Stimulated activated CD8-positive, alpha-beta memory T cell treated with anti-CD3 and anti-CD28 coated beads, Interleukin-15, amount 100 ng/mL, for 1 hour (primary cell): ENCODE measurements at places on chromosomes 3 and 15.

DNA sequence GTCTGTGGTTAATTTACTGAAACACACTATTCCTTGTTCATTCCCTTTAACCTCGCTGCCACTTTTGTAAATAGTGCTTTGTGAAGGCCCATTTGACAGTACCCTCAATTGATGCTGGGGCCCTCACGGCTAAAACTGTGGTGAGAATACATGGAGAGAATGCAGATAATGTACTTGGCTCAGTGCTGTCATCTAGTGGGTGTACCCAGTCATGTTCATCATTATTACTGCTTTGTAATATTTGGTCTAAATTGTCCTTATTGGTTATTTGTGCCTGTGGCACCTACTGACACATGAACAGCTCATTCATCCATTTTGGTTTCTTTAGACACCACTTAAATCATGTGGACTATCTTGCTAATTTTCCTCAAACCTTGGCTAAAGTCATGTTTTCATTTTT, 543.6 kb downstream of the EDEM1 start:
- DNase-seq: no peak

- DNase-seq: no peak
Measured at GRCh38 chr3:61561374-61562041, at the start of gene PTPRG. Gene PTPRG (plus strand): TSS chr3:61561571. CDS start chr3:61562288, 717 bp downstream.

DNA sequence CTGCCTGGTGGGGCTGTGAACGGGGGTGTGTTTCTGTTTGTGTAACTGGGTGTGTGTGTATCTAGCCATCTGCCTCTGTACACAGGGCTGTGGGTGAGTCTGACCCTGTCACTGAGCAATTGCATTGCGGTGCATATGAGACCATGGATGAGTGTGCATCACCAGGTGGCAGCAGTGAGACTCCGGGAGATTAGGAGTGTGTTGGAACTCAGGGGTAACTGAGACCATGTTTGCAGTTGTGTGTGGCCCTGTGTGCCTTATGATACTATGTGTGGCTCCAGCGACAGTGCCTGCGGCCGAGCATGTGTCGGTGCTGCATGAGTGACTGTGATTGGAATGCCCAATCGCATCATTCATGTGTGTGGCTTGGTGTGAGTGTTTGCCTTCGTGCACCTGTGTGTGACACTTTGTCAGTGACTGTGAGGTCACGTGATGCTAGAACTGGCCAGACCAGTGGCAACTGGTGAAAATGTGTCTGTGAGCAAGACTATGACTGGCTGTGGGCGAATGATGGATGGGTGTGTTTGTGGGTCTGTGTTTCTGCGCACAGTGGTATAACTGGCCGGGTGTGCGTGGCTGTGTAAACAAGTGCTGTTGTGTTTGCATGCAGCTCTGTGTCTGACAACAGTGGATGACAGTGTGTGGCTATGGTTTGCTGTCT, 14.0 kb downstream of the VILL start:
- DNase-seq: peak; percentile 49

DNA sequence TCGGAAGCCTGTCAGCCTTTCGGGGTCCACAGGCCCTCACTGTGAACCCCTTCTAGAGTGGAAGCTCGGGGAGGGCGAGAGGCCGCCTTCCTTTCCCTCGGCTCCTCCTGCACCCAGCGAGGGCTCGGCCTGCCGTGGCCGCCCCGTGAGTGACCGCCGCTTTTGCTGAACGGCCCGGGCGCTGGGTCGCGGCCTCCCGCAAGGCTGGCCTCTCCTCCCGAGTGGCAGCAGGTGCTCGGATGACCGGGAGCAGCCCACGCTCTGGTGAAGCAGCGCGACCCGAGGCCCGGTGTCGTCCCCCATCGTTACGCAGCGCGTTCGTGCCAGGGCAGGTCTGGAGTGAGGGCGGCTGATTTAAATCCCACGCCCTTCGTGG, 53.8 kb downstream of the LRRK1 start:
- DNase-seq: no peak

GRCh38 chr3:151445273-151446001, 15.4 kb downstream of the IGSF10 start:
- no peak for DNase-seq

DNA sequence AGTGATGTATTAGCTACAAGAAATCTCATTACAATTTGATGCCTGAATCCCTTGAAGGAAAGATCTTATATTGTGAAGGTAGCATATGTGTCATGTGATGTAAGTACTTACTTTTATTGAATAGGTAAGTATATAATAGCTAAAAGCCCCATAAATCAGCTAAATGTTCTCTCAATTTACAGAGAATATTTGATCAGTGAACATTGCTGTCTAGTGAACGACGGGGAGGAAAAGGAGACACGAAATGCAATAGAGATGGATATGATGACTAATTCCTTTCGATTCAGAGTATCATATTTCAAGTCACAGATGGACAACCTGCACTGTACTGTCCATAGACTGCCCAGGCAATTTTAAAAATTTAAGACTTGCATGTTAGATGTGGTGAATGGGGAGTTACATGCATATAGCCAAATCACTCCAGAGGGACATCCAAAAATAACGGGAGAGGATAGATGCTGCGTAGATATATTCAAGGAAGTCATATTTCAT, 462.1 kb upstream of the CDIN1 start:
- DNase-seq: no peak

DNA sequence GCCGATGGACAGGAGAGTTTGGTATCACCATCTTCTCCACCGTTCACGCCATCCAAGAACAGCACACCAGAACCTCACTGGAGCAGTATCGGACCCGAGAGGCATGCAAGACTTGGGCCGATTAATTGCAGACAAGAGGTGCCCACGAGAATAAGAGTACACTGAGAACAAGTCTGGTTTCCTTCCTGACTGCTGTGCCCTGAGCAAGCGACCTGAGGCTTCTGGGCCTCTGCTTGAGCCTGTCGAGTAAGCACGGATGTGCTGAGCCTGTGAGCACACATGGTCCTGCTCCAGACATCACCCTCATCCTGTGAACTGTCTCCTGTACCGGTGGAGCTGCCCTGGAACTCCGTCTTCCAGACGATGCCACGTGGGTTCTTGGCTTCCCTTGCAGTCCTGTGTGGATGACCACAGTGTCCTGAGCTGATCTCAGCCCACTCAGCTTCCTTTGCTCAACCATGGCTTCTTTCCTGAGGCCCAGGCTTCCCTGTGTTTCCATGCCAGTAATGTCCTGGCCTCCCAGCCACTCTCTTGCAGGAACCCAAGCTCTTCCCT, 34.3 kb upstream of the SNRPA1 start:
- no peak for DNase-seq

- no peak for DNase-seq
Measured at GRCh38 chr3:109597444-109597843, 260.1 kb upstream of the DPPA4 start.

- DNase-seq: no peak
Measured at GRCh38 chr3:8882171-8882593, 81.1 kb downstream of the RAD18 start.

GRCh38 chr3:1766384-1766783, 332.3 kb upstream of the CNTN4 start:
- no peak for DNase-seq

- DNase-seq: no peak
Measured at GRCh38 chr3:16203671-16204629, 29.5 kb downstream of the GALNT15 start.

DNA sequence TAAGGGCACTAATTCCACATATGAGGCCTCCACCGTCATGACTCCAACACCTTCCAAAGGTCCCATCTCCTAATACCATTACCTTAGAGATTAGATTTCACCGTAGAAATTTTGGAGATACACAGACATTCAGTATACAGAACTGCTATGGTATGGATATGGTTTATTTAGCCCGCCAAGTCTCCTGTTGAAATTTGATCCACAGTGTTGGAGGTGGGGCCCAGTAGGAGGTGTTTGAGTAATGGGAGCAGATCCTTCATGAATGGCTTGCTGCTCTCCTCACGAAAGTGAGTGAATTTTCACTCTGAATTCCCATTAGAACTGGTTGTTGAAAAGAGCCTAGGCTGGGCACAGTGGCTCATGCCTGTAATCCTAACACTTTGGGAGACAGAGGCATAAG, 7.4 kb downstream of the MKRN3 start:
- DNase-seq: no peak

GRCh38 chr3:70855149-70855548, 542.7 kb upstream of the MDFIC2 start:
- no peak for DNase-seq

- DNase-seq: no peak
Measured at GRCh38 chr15:87082581-87082980, 1002.9 kb downstream of the AGBL1 start.

- no peak for DNase-seq
Measured at GRCh38 chr3:130558366-130558765, 41.4 kb downstream of the COL6A6 start.

- no peak for DNase-seq
Measured at GRCh38 chr15:66771351-66771650, 69.3 kb downstream of the SMAD6 start.

DNA sequence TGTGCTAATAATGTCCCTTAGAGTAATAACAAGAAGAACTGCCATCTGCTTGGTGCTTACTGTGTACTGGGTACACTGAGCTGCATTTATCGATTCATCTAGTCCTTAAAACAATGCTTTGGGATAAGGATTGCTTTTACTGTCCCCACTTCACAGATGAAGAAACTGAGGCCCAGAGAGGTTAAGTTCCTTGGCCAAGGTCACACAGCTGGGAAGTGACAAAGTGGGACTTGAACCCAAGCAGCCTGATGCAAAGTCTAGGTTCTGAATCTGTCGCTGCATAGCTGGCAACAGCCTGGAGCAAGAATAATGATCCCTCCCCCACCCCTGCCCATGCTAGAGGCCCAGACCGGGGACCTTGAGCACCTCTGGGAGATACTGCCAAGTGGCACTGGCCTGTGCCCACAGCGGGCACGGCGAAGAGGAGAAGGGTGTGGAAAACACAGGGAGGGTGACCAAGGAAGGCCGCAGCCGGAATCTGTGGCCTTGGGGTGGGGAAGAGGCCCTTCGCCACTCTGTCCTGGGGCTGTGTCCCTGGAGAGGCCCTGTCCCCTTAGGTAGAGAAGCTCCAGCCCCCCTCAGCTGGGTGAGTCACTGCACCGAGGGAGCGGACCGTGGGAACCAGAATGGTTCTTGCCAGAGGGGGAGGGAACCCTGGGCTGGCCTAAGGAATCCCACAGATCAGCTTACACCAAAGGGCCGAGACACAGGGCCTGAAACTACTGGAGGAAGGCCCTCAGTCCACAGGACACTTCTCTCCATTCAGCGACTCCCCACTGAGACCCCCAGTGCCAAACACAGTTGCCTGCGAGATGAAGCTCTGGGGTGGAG, 3.5 kb downstream of the PLXND1 start:
- DNase-seq: no peak

DNA sequence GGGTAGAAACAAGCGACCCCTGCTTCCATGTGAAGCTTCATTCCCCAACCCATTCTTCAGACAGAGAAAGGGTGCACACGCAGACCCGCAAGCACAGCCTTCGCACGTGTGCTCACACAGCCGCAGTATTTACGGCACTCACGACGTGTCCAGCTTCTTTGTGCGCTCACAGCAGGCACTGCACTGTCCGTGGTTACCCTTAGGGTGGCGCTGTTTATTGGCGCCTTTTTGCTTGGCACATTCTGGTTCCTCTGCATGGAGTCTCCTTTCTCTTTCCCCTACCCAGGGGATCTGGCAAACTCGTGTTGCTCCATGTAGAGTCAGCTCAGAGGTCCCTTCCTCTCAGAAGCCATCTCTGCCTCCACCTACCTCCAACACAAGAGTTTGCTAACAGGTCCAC, 115.1 kb downstream of the SLCO3A1 start:
- no peak for DNase-seq

DNA sequence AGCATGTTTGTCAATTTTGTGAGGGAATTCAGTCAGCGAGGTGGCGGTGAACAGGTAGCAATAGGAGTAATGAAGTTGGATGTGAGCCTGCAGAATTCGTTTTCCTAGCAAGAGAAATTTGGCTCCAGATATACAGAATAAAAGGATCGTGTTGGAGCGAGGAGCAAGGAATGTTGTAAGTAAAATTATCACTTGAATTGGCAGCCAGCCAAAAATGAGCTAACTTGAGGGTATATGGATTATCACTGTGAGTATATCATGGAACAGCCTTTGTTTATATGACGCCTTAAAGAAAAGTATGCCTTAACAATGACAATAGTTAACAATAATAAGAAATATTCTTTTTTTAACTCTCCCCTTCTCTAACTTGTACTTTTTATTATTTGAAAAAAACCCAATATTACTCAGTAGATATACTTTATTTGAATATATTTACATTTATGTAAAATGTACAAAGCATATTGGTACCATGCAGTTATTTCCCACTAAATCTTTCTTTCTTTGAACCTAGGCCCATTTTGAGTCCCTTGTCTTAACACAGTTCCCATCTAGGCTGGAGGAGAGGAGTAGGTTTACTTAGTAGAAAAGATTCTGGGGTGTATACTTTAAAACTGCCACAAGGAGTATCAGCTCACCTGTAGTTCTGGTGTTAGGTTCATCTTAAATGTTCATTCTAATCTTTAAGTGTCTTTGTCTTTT, 29.3 kb downstream of the EPHA6 start:
- DNase-seq: no peak

GRCh38 chr3:38521391-38521987, 25.3 kb downstream of the EXOG start:
- DNase-seq: peak; percentile 46

DNA sequence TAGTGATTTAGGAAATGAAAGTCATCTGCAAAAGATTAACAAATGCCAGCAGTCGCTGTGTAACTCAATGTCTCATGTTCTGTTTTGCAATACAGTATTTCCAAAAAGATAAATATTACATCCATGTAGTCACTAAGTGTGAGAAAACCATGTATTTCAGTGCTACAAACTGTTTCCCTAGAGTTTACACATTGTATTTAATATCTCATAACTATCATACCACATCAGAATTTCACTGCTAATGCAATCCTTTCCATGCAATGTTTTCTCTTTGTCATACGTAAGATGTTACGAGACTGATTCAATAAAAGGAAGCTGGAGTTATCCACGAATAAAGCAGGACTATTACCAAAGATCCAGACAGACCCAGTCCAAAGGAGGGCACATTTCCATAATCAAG, 269.4 kb downstream of the GBE1 start:
- no peak for DNase-seq

GRCh38 chr3:21466476-21466875, 284.5 kb downstream of the ZNF385D start:
- no peak for DNase-seq

GRCh38 chr3:121473001-121473400, 72.8 kb downstream of the POLQ start:
- DNase-seq: no peak

- DNase-seq: no peak
Measured at GRCh38 chr15:90883976-90884718, at the start of gene FES. Gene FES (plus strand): TSS chr15:90884504. CDS start chr15:90885046, 542 bp downstream.

DNA sequence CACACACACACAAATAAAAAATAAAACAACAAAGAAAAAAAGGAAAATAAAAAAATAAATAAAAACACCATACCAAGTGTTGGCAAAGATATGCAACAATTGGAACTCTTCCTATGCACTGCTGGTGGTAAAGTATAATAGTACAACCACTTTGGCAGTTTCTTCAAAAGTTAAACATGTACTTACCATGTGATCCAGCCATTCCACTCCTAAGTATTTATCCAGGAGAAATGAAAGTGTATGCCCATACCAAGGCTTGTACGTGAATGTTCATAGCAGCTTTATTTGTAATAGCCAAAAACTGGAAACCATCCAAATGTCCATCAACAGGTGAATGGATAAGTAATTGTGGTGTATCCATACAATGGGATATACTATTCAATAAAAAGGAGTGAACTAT, 17.0 kb downstream of the WDR93 start:
- DNase-seq: no peak

GRCh38 chr3:58250093-58250707, 12.6 kb downstream of the ABHD6 start:
- DNase-seq: no peak

- no peak for DNase-seq
Measured at GRCh38 chr3:45078910-45079522, 52.9 kb downstream of the CLEC3B start.
